MCF 10A (cell line): ENCODE measurements at places on chromosomes 7 and 10. TPM values are rescaled to one million over a fixed set of nuclear protein-coding genes. Genes with fewer than 3 reads are reported as not detected.
A peak's percentile ranks its signal among the peaks of the same experiment; 100 is the strongest.

DNA sequence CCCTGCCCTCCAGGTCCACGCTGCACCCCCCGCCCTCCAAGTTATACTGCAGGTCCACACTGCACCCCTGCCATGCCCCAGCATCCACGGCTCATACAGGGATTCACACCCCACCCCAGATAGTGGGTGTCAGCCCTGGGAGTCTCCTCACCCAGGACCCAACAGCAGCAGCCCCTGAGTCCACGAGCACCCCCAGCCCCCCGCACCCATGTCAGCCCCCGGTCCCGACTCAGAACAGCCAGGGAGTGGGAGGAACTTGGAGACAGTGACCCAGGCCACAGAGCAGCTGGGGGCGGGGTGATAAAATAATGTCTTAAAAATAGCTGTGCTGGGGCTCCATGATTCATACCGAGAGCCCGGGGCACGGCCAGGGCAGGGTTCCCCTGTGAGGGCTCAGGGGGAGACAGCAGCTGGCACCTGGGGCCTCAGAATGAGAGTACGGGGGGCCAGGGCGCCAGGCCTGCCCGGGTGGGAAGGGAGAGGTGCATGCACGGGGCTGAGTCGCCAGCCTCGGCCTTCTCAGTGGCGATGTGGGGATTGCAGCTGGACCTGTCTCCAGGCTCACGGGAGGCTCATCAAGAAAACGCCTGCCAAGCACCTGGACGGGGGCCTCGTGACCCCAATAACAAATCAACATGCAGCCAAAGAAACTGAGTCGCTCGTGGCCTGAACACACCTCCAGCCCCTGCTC, 29.8 kb downstream of the ADAP1 start:
- no peaks in the 10 kb centered on the region for H3K27me3 ChIP-seq
- no peak for DNase-seq
- H3K4me3 ChIP-seq = no peak overlapping the region

DNA sequence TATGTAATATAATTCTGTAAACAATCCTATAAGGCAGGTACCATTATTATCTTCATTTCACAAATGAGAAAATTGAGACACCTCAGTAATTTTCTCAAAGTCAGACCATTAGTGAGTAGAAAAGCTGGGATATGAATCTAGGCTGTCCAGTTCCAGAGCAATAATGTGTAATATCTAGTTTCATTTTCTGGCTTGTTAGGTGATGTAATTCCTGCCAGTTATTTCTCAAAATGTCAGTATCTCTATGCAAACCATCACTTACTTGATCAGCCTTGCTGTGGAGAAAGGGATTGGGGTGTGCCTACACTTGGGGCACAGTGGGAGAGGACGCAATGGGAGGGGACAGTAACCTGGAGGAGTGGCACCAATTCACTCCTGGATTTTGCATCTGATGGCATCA, 157.5 kb downstream of the LYZL1 start:
- H3K27me3 ChIP-seq = no peaks in the 10 kb centered on the region
- peaks cover 17% of the 10 kb centered on the region for H3K4me1 ChIP-seq
- H3K4me3 ChIP-seq = no peak overlapping the region

- no peak for DNase-seq
- H3K4me3 ChIP-seq = no peak overlapping the region
- no peaks in the 10 kb centered on the region for H3K36me3 ChIP-seq
- peaks cover 9% of the 10 kb centered on the region for H3K4me1 ChIP-seq
Observed at GRCh38 chr7:18315241-18315640, 180.3 kb upstream of the HDAC9 start.

DNA sequence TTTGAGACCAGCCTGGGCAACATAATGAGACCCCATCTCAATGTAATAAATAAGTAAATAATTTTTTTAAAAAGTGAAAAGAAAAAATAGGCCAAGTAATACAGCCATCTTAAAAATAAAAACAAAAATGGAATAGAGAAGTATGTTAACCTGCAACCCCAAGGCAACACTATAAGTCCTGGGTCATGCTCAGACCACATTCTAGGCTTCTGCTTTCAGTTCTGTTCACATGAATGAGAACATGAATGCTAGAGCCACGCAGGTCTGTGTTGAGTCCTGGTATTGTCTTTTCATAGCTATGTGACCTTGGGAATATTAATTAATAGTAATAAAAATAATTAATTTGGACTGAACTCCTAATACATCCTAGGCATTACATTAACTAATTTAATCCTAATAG, 284.0 kb downstream of the AUTS2 start:
- H3K27me3 ChIP-seq = no peaks in the 10 kb centered on the region
- no peak overlapping the region for H3K27ac ChIP-seq
- H3K36me3 ChIP-seq = no peaks in the 10 kb centered on the region
- no peak for DNase-seq

DNA sequence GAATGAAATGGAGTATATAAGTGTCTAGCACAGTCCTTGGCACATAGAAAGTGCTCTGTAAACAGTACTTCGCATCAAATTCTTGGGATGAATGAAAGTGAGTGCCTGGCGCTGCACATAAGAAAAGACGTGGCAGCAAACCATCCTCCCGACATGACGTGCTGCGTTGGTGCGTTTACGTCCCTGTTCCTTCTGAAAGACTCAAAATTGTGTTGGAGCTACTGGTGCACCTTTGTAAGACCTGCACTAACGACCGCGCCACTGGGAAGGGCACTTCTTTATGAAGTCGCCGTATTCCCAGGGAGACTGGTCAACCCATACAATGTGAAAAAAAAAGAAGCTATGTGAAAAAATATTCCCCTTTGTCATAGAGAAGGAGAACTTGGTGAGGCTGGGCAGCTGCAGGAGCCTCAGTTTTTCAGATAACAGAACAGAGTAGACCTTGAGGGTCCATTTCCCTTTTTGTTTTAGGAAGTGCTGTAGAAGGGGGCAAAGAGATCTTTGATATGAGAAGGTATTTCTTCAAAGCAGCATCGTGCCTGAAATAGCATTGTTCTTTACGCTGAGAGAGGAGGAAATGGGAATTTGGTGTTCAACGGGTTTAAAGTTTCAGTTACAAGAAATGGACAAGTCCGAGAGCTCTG, 91.7 kb downstream of the PTPRE start:
- H3K27me3 ChIP-seq = no peaks in the 10 kb centered on the region
- DNase-seq = no peak
- H3K36me3 ChIP-seq = peaks cover 6% of the 10 kb centered on the region
- no peak overlapping the region for H3K4me3 ChIP-seq
- no peak overlapping the region for H3K27ac ChIP-seq
- peaks cover 18% of the 10 kb centered on the region for H3K4me1 ChIP-seq

- no peak for DNase-seq
- H3K36me3 ChIP-seq = no peaks in the 10 kb centered on the region
- H3K4me1 ChIP-seq = no peaks in the 10 kb centered on the region
- no peaks in the 10 kb centered on the region for H3K27me3 ChIP-seq
Observed at GRCh38 chr10:13827076-13827797, 240.5 kb downstream of the PRPF18 start.

- peak overlapping the region; percentile 67 for H3K4me3 ChIP-seq
- no peaks in the 10 kb centered on the region for H3K36me3 ChIP-seq
- H3K4me1 ChIP-seq = no peaks in the 10 kb centered on the region
- no peak for DNase-seq
- H3K27ac ChIP-seq = peak overlapping the region; percentile 39
Observed at GRCh38 chr10:117543225-117544003, 868 bp downstream of the EMX2 start.

DNA sequence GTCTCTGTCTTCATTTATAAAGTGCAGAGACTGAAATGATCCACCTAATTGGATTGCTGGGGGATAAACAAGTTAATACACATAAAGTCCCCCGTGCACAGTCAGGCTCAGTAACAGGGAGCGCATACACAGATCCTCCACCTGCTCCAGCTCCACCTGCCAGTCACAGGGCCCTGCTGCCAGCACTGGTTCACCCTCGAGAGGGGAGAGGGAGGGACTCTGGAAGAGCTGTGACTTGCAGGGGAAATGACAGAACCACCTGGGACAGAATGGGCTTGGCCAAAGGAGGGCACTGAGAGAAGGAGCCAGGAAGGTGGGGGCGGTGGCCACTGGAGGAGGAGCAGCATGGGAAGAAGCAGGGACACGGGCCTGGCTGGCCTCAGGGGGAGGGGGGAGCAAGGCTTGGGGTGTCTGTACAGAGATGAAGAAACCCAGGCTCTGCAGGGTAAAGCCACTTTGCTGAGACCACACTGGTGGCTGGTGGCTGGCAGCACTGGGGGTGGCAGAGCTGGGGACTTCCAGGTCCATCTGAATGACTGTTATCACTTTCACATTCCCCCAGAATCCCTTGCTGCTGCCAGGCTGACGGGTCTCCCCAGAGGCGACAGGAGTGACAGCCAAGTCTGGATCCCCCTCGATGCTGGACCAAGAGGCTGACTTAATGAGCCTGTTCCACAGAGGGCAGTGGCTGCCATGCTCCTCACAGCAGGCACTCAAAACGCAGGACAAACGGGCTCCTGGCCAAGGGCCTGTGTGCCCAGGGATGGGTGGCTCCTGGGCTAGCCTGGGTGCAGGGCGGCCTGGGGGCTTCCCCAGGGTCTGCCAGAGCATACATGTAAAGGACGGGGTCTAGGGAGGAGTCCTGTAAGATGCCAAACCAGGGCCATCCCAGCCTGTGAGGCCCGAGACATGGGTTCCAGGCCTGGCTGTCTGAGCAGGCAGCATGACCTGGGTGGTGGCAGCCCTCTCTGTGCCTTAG, 151.1 kb downstream of the SH3PXD2A start:
- H3K36me3 ChIP-seq = no peaks in the 10 kb centered on the region
- no peak overlapping the region for H3K27ac ChIP-seq
- peaks cover 2% of the 10 kb centered on the region for H3K4me1 ChIP-seq
- H3K4me3 ChIP-seq = no peak overlapping the region

- no peaks in the 10 kb centered on the region for H3K4me1 ChIP-seq
- DNase-seq = no peak
- no peak overlapping the region for H3K27ac ChIP-seq
- H3K4me3 ChIP-seq = no peak overlapping the region
Observed at GRCh38 chr7:603152-603951, 83.7 kb upstream of the PDGFA start.

DNA sequence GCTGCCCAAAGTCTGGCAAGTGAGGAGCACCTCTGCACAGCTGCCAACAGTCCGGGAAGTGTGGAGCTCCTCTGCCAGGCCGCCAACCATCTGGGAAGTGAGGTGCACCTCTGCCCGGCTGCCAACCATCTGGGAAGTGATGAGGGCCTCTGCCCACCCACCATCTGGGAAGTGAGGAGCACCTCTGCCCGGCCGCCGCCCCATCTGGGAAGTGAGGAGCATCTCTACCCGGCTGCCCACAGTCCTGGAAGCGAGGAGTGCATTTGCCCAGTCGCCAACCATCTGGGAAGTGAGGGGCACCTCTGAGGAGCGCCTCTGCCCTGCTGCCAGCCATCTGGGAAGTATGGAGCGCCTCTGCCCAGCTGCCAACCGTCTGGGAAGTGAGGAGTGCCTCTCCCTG, 893.7 kb downstream of the TYW1 start:
- H3K4me3 ChIP-seq = no peak overlapping the region
- DNase-seq = no peak
- H3K27ac ChIP-seq = no peak overlapping the region
- H3K4me1 ChIP-seq = no peaks in the 10 kb centered on the region
- no peaks in the 10 kb centered on the region for H3K27me3 ChIP-seq
- H3K36me3 ChIP-seq = peaks cover 5% of the 10 kb centered on the region

- H3K4me1 ChIP-seq = peaks cover 16% of the 10 kb centered on the region
- no peak overlapping the region for H3K4me3 ChIP-seq
- H3K36me3 ChIP-seq = peaks cover 5% of the 10 kb centered on the region
- H3K27ac ChIP-seq = peak overlapping the region; percentile 10
- no peaks in the 10 kb centered on the region for H3K27me3 ChIP-seq
- no peak for DNase-seq
Observed at GRCh38 chr10:110269374-110270318, 35.1 kb downstream of the SMNDC1 start.

DNA sequence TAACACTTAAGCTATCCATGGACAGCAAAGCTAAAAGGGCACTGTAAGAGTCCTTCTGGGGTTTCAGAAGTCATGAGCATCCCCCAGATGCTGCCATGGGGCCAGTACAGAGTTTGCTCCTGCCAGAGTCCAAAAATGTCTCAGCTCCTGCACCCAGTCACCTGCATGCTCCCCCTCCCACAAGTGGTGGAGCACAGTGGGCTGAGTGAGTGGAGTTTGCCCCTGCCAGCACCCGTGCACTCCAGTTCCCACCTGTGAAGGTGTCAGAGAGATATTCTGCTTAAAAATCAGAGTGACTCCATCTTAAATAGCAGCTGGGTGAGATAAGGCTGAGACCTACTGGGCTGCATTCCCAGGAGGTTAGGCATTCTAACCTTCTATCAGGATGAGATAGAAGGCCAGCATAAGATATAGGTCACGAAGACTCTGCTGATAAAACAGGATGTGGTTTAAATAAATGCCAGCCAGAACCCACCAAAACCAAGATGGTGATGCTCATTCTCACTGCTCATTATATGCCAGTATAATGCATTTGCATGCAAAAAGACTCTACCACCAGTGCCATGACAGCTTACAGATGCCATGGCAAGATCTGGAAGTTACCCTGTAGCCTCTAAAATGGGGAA, 140.1 kb upstream of the ZNF92 start:
- DNase-seq = no peak
- no peaks in the 10 kb centered on the region for H3K36me3 ChIP-seq
- no peak overlapping the region for H3K27ac ChIP-seq

GRCh38 chr10:26799342-26799741, 61.4 kb downstream of the ABI1 start:
- no peak for DNase-seq
- H3K4me3 ChIP-seq = no peak overlapping the region
- H3K36me3 ChIP-seq = no peaks in the 10 kb centered on the region
- H3K4me1 ChIP-seq = peaks cover 14% of the 10 kb centered on the region

DNA sequence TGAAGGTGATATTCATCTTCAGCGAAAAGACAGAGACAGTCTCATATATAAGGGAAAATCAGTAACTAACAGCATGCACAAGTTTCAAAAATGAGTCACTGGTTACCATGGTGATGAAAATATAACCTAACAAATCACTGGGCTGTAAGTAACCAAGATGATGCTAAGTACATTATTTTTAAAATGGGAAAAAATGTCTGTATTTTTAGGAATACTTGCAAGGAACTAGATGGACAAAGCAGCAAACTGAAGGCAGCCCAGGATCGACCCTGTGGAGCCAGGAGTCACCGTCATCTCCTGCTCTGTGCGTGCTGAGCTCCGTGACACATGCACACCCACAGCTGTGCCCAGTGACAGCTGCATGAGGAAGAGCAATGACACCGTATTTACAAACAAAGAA, 137.3 kb downstream of the ELMO1 start:
- H3K27ac ChIP-seq = no peak overlapping the region
- no peaks in the 10 kb centered on the region for H3K27me3 ChIP-seq
- peaks cover 6% of the 10 kb centered on the region for H3K4me1 ChIP-seq
- DNase-seq = peak; percentile 22
- no peaks in the 10 kb centered on the region for H3K36me3 ChIP-seq

SPDYE1 gene
- total RNA-seq = not detected in 2 replicates

TMEM176A gene
- total RNA-seq = not detected in 2 replicates

TBX20 gene
- not detected in 2 replicates for total RNA-seq

VWDE gene
- 3.0 and 3.1 TPM in 2 replicates for total RNA-seq

H2BK1 gene
- total RNA-seq = not detected in 2 replicates
